CD4-positive, alpha-beta T cell treated with Interleukin-15 for 4 hours (primary cell): ENCODE measurements at places on chromosomes 11 and 22.

DNA sequence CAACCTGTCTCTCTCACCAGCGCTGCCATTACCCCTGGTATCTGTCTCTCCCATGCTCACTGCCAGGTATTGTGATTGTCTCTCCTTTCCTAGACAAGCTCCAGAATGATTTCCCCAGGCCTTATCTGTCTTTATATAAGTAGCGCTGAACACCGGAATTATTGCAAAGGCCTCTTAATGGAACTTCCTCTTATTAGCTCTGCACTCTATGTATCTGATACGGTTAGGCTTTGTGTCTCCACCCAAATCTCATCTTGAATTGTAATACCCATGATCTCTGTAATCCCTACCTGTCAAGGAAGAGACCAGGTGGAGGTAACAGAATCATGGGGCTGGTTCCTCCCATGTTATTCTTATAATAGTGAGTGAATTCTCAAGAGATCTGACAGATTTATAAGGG lies 39.3 kb downstream of the DDI1 start:
- no peak for DNase-seq

DNA sequence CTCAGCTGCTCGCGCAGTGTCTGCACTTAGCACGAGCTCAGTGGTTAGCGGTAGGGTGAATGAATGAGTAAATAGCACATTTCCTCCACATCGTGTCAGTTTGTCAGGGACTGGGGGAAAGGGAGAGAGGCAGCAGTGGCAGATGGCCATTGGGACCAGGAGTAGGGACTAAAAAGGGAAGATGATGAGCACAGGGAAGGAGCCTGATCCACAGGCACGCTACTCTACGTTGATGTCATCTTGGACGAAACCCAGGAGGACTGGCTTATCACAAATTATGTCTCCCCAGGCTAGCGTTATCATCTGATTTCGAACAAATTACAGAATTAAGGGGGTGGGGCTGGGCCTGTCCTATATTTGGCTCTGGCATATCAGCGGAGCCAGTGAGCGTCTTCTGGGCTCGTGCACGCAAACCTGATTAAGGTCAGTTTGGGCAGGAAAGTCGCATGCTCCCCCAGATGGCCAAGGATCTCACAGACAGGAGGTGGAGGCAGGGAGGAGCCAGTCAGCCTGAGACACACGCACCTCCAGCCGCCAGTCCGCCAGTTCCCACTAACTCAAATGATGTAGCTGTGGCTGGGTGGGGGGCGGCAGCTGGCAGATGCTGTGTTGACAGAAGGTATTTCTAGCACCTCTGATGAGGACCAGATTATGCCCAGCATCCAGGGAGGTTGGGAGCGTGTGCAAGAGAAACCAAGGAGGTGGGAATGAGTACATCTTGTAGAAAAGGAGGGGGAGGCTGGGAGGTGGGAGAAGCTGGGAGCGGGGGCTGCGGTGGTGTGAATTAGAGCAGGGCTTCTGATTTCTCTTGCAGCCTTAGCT lies 97.4 kb upstream of the PRDM11 start:
- no peak for DNase-seq

GRCh38 chr11:17770048-17770652 lies 35.6 kb downstream of the KCNC1 start:
- no peak for DNase-seq

DNA sequence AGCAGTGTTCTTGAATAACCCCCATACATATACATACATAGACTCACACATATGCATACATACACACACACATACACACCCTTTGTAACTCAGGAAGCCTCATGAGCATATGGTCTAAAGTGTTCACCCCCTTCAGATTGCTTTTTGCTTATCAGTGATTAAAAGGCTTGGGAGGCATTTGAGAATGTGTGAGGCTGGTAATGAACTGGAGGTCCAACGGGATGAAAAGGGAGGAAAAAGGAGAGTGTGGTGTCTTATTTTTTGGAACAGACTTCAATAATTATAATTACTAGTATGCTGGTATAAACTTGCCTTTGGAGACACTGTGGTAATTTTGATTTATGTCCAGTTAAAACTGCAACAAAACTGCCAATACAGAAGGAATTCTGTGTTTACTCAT lies 124.5 kb downstream of the UVRAG start:
- no peak for DNase-seq

- no peak for DNase-seq
Observed at GRCh38 chr22:43891360-43892182, at the start of gene PNPLA5. Gene PNPLA5 (minus strand): TSS chr22:43892013. CDS start chr22:43891880, 133 bp downstream.

GRCh38 chr11:28965819-28966218 lies 857.6 kb downstream of the METTL15 start:
- no peak for DNase-seq

DNA sequence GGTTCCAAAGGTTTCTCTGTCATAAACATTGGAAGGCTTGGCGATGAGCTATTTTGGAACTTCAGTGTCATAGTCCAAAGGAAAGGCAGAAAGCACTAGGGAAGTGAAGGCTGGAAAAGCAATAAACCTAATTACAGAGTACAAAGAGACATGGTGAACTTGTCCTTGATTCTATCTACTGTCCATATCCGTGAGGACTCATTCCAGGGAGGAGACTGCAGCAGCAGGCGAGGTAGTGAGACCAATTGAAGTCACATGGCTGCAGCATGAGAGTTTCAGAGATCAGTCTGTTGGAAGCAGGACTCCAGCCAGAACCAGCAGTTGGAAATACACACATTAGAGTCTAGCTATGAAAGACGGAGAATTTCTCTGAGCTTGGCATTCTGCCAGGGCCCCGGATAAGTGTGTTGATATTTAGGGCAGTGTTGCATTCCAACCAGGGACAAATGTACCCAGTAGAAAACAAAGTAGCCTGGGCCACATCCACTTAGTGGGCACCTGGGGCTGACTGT lies 54.1 kb upstream of the ARHGAP42 start:
- DNase-seq = no peak

- no peak for DNase-seq
Observed at GRCh38 chr11:95943546-95943945, 19.6 kb upstream of the MTMR2 start.

- DNase-seq = no peak
Observed at GRCh38 chr22:46699091-46699490, 39.0 kb downstream of the CERK start.

DNA sequence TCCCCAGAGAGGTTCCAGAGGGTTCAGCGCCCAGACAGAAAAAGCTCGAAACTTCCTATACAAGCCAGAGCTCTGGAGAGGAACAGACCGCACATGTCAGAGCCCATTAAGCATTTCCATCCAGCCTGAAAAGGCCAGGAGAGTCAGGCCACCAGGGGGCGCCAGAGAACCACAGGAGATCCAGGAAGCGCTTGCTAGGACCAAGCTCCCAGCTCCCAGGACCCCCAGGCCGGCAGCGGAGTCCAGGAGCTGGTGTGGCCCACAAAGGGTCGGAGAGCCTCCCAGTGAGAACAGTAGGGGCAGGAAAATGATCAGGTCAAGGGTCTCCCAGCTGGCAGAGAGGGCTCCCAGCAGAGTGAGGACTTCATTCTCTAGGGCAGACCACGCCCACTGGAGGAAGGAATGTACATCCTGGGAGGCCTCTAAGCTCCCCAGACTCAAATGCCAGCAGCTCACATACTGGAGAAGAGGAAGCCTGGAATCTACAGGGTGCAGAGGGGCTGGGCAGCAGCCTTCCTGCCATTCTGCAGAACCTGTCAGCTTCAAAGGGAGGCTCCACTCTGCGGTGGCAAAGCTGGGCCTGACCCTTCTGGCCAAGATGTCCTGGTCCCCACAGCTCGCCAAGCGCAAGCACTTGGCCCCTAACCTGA lies 2.1 kb upstream of the MEI1 start:
- peak; percentile 88 for DNase-seq

DNA sequence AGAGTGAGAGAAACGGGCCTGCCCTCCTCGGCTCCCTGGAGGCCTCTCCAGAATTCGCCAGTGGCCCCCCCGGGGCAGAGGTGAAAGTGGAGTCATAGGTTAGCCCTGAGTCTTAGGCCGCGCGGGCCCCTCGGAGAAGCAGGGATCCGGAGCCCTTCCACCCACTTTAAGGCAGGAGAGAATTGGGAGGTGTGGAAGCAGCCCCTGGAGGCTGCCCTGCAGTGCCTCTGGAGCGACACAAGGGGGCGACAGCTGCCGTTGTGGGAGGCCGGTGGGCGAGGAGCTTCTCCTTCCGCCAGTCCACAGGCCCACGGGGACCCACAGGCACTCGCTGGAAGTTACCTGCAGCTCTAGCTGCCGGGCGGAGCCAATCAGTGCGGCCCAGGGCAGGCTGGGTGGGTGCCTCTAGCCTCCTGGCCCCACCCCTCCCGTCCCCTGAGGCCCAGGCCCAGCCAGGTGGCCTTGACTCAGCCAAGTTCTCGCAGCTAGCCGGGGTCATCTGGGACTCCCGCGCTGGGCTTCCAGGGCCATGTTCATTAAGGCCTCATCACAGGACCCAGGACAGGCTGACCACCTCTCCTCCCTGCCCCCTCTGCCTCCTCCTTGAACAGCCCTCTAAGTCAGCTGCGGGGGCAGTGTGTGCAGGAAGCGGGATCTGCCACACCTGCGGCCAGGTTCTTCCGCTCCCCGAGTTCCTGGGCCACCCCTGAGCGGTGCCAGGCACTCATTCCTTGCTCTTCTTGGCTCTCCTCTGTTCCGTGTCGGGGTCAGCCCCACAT lies 5.0 kb downstream of the DGKZ start:
- peak; percentile 85 for DNase-seq

- DNase-seq = no peak
Observed at GRCh38 chr22:23282516-23282915, 102.2 kb downstream of the BCR start.

GRCh38 chr22:26660961-26661578 lies 3.7 kb downstream of the MIAT start:
- DNase-seq = no peak

- no peak for DNase-seq
Observed at GRCh38 chr11:120331301-120331996, 4.8 kb upstream of the ARHGEF12 start.

GRCh38 chr11:76902121-76903014 lies 41.6 kb downstream of the ACER3 start:
- DNase-seq = no peak

DNA sequence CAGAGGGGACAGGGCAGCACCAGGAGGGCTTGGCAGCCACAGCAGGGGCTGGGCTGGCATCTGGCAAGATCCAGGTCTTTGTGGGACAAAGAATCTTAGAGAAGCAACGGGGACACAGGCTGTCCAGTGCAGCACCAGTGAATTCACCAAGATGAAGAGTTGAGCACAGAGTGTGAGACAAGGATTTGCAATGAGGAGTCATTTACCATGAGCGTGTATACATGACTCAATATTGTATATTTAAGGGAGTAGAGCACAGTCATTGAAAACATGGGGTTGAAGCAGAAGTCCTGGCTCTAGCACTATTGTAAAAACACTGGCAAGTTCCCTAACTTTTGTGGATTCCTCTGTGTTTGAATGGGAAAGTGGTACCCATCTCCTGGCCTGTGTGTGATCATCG lies 3.5 kb downstream of the APOL1 start:
- no peak for DNase-seq

GRCh38 chr11:48003926-48004325 lies 23.6 kb downstream of the PTPRJ start:
- no peak for DNase-seq

DNA sequence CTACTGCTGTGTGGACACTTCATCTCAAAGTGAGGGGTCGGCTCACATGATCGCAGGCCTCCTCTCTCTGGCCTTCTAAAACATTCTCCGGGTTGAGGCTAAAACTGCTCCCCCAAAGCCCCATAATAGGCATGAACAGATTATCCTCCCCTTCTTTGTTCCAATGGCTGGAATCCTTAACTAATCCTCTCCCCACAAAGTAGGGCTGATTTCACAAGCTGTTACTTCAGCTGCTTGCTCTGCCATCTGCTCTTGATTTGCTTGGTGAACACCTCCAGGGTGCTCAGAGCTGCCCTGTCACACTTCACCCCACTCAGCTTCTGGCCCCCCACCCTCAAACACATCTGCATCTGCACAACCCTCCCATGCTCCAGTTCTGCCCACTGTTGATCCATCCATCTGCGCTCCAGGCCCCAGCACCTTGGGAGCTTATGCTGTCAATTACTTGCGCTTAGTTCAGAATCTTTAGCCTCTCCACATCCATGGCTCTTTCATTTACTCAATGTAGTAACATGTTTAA lies 173.1 kb upstream of the API5 start:
- DNase-seq = no peak

GRCh38 chr22:36736701-36737320 lies 33.3 kb upstream of the CACNG2 start:
- no peak for DNase-seq

GRCh38 chr11:126722956-126723664 lies 277.5 kb downstream of the KIRREL3 start:
- no peak for DNase-seq

GRCh38 chr11:112363527-112363926 lies 102.9 kb upstream of the PLET1 start:
- no peak for DNase-seq

DNA sequence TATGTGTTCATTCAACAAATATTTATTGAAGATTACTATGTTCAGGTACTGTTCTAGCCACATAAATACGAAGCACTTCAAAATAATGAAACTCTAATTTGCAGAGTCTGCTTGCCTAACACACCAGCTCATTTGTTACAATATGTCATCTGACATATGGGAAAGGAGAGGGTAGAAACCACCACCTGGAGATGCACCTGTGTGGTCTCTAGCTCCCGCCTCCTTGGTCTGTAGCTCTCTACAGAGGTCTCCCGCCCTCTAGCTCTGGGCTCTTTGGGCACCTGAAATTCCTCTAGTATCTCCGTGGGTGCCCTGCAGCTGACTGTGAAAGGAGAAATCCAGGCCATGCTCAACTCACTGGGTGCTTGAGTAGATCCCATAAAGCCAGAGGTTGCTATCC lies 51.4 kb upstream of the DBX1 start:
- no peak for DNase-seq

GRCh38 chr22:27681037-27681436 lies 120.5 kb downstream of the MN1 start:
- DNase-seq = no peak

GRCh38 chr22:45740236-45740635 lies 68.6 kb downstream of the ATXN10 start:
- no peak for DNase-seq

DNA sequence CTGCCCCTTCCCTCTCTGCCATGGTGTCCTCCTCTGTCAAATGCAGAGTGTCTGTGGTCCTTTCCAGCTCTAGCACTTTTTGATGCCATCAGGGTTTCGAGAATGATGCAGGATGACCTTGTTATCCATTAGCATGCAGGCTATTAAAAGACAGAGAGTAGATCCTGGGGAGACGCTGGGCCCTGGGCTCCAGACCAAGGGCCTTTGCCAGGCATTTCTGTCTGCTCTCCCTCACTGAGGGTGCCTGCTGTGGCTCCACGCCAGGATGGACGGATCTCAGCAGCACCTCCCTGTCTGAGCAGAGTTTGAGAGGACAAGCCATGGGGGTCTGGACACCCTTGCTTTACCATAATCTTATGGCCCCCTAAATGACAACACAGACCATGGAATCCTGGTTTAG lies 110.8 kb upstream of the CD82 start:
- DNase-seq = no peak

- no peak for DNase-seq
Observed at GRCh38 chr11:64655941-64656601, 65.1 kb downstream of the SLC22A12 start.

DNA sequence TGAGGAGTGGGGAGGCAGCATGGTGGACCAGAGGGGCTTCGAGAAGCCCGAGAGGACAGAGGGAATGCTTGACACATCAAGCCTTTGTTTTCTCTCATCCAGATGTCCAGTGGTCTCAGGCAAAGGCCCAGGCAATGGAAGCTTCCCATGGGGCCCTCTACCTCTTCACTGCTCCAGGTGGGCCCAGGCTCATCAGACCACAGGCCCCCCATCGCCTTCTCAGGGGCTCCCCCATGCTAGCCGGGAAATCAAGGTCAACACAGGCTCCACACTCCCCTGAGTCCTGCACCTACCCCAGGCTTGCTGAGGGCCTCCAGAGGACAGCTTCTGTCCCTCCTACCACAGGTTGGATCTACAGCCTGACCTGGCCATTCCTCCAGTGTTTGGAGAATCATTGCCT lies 157.5 kb downstream of the CHST1 start:
- no peak for DNase-seq
